Cardiac septum (tissue), 1 donor: ENCODE measurements at places on chromosomes 1 and 21. TPM values are rescaled to one million over a fixed set of nuclear protein-coding genes. Genes with fewer than 3 reads are reported as not detected.

The PLXNA2 gene
- total RNA-seq, result 23.8 TPM

The C1orf226 gene
- total RNA-seq, result 2.0 TPM

The TLCD4 gene
- total RNA-seq, result 91.6 TPM

The RSRP1 gene
- 52.2 TPM for total RNA-seq

The KRTAP21-2 gene
- not detected for total RNA-seq

The PLPPR5 gene
- not detected for total RNA-seq
